ENCODE measurements at places on chromosomes 2 and 18.

GRCh38 chr2:33573657-33574056 is 25.4 kb downstream of the FAM98A start:
- DNase-seq, result no peak

DNA sequence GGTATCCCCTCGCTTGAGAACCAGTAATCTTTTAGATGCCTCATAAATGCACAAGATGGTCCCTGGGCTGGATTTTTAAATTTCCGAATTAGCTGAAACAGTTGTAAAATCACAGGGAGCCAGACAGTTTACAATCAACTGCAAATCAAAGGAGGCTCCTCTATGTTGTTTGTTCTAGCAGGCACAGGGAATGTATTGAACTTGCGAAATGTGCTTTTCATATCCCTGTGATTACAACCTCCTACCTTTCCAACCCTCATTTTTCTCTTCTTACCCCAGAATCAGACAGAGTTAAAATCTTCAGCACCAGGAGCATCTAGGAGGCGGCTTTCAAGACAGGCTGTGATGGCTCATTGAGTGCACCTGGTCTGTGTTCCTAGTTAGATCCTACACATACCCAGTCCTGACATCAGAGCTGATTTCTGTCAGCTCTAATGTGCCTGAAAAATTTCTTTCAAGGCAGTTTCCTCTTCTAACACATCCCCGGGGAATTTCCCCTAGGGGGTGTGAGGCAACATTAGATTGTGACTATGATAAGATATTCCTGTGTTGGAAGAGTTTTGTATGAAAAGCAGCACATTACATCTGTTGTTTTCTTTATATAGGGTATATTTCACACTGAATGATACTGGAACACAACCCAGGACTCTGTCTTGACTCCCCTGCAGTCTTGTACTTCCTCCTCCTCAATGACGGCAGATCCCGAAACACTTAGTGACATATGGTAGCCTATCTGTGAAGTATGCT is 17.9 kb upstream of the CAVIN2 start:
- no peak for DNase-seq

- no peak for DNase-seq
Observed at GRCh38 chr18:70645971-70646370, 357.1 kb downstream of the SOCS6 start.

- no peak for DNase-seq
Observed at GRCh38 chr2:222844323-222844722, 16.5 kb upstream of the ACSL3 start.

DNA sequence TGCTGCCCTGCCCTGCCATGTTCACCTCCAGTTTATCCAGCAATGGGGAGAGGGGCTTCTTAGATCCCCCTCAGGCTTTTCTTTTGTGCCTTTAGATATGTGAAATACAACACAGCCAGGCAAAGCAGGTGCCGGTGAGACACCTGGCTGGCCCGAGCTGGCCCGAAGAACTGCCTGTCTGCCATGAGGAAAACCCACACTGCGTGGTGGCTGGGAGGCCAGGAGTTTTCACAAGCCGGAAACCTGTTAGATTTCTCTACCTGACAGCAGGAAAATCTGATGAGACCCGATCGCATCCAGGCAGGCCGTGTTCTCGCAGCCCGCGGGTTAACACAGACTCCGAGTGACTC is 5.7 kb upstream of the GAL3ST2 start:
- no peak for DNase-seq

DNA sequence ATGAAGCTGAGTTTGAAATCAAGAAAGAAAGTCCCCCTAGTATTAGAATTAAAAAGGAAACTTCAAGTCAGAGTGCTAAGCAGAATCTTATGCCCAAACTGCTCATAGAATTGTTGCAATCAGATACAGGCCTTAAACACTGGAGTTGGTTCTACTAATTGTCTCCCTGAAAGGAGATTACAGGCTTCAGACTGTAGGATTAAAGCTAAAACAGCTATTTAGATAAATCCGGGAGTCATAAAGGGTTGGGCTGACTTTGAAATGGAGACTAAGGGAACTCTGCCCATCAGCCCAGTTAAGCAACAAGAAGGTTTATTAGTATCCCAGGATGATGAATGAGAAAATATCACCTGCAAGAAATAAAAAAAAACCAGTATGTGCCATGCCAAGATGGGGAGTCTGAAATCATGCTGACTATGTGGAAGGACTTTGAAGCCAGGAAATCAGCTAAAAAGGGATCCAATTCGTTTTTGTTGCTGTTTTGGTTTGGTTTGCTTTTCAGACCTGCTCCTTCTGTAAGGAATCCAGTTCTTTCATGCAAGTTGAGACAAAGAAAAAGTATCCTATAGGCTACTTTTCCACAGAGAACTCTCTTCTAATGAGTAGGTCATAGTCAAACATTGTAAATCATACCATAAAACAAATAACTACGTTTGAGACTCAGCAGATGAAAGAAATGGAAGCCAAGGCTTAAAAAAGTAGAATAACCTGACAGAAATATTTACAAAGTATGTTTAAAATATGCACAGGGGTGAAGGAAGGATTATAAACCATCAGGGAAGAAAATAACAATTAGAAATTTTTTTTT is 37.6 kb upstream of the MSTN start:
- DNase-seq, result no peak

DNA sequence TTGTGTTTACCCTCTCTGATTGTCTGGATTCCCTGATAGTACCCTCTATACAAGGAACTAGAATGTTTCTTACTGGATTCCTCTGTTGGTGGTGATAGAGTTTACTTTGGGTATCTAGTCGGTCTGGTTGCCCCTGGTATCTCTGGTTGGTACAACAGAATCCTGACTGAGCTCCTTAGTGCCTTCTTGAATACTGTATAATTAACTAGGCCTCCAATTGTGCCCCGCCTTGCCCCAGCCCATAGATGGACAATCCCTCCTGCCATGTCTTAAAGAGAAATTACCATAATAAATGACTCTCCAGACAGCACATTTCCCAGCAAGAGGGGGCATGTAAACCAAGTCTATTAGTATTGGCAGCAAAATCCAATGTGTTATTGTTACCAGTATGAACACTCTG is 2.3 kb downstream of the SCN1A start:
- DNase-seq, result no peak

DNA sequence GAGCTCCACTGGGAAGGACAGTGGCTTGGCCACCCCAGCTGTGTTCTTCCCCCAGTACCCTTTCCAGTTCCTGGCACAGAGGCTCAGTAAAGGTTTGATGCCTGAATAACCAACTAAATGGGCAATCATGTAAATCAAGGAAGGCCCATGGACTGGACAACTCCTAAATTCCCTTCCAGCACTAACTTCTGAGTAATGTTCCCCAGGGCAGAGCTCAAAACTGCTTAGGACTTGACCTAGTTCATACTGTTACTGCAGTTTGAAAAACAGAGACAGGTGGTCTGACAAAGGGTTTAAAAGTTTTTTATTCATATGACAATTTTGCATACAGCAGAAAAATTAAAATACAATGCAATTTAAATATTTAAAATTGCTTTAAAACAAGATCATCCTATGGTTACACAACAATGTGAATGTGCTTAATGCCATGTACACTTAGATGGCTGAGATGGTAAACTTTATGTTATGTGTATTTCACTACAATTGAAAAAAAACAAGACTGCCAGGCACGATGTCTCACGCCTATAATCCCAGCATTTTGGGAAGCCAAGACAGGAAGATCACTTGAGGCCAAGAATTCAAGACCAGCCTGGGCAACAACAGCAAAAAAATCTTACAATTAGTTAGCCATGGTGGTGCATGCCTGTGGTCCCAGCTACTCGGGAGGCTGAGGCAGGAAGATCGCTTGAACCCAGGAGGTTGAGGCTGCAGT is 26.2 kb downstream of the PCBP1 start:
- DNase-seq, result no peak

DNA sequence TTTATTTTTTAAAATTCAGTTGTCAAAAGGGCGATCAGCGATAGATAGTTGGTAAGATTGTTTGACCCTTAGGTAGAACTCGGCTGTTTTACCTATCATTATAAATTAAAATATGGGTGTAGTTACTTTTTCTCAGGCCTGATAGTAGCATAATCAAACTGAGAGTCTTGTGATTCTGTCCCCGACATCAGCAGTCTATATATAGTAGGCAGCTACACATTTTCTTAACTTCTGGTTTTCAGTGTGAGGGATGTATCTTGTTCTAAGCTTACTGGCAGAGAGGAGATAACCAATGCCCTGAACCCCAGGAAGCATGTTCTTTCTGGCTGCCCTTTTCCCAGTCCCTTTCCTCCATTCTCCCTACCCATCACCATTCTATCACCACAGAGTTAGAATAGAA is 56.6 kb downstream of the XRCC5 start:
- DNase-seq, result no peak

- DNase-seq, result no peak
Observed at GRCh38 chr2:46311651-46312223, 14.5 kb downstream of the EPAS1 start.

DNA sequence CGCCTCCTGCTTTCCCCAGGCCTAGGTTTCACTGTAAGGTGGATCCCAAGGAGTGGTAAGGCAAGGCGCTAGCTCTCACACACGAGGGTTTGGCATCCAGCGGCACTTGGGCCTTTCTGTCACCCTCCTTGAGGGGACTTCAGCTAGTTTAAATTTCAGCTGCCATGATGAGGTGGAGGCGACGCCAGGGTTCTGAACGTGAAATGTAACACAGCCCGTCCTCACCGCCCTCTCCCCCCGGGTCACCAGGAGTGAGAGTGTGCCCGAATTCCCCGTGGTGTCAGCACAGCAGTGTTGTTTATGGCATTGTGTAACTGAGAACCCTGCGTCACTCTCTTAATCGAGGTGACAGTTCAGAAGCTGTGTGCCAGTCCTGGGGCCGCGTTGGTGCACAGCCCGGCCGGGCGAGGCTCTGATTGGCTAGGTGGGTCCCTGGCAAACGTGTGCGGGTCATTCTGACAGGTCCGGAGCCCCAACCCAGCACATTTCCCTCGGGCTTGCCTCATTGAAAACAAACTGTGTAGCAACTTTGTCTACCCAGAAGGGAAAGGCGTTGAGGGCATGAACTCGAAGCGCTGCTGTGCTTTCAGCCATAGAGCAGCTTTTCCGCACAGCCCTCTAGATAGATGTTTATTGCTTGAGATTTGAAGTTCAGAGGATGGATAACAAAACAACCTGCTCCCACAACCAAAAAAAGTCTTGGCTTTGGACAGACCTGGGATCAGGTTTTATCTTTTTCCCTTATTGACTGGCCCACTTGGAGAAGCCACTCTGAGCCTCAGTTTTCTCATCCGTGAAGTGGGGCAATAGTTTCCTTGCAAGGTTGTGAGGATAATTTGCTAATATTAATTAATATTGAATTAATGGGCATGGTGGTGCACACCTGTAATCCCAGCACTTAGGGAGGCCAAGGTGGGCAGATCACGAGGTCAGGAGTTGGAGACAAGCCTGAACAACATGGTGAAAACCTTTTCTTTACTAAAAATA is 4.9 kb downstream of the CIDEA start:
- no peak for DNase-seq

DNA sequence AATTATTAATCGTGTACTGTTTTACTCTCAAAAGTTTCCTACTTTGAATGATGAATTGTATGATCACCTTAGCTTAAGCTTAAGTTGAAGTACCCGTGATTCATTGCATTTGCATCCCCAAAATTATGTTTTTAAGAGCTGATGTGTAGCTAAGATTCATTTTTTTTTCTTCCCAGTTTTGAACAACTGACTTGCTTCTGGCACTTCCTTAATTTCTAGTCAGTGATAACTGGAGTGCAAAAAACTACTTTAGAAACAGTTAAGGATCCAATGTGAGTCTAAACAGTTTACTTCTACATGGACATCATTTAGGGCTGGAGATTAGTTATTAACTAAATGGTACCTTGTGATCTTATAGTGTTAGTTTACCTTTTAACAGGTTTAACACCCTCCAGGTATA is 124.0 kb upstream of the CAVIN2 start:
- DNase-seq, result no peak

- no peak for DNase-seq
Observed at GRCh38 chr2:10778724-10779115, 33.9 kb downstream of the PDIA6 start.

DNA sequence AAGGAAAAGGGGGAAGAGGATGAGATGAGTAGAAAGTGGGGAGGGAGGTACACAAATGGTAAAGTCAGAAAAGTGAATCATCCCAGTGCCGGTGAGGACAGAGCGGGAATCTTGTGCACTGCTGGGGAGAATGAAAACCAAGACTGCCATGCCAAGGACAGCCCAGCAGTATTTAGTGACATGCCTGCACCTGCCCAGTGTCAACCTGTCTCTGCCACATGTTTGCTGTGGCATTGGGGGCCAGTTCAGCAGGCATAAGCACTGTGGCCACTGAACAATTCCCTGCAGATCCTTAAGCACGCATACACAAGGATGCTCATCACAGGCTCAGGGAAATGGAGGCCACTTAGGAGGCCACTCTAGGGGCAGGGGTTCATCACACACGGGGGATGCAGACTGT is 5.2 kb upstream of the KCNK3 start:
- DNase-seq, result no peak

DNA sequence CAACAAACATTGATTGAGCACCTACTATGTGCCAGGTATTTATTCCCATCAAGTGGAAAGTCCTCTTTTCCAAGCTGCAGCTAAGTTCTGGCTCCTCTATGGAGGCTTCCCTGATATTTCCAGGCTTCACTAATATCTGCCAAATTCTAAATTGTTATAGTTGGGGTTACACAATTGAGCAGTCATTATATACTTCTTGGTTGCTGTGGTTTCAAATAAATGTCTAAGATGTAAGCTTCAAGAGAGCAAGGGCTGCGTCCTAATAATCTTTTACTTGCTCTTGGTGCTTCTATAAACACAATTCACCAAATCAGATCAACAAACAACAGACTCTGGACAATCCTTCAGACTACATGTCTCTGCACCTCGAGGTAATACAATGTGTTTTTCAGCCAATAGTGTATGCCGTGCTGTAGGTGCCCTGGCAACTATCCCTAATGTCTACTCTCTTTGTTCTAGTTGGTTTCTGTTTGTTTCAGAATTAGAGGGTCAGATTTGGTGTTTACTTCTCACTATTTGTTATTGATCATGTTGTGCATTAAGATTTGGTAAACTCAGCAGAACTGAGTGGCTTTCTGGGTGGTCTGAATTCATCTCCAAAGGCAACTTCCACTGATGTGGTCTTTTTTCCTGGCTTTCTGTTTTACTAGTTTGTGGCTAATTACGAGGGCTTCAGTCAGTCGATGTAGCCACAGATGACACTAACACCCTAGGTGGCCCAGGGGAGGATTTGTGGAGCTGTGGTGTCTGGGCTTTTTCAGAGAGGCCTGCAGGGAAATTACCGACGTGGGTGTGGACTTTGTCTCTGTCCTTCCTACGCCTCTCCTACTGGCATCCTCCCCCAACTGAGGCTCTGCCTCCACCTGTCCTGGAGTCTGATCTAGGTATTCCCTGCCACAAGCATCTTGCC is 50.4 kb downstream of the CDCA7 start:
- no peak for DNase-seq

- DNase-seq, result no peak
Observed at GRCh38 chr18:24504401-24504800, 44.0 kb downstream of the HRH4 start.

DNA sequence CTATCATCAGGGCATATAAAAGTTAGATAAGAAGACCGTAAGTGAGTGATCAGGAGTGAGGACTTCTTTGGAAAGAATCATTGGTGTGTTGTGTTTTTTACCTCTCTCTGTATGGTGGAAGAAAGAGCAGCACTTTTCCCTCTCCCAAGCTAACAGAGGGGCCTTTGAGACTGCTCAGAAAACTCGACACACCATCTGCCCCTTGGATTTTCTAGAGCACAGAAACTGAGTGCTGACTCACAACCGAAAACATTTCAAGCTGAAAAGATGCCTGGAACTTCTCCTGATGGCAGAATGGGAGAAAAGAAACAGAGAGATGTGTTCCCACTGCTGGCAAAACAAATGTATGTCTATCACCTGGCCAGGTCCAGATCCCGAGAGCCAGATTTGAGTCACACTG is 156.6 kb downstream of the DNAH7 start:
- no peak for DNase-seq

GRCh38 chr2:142944264-142944663 is 66.8 kb downstream of the KYNU start:
- no peak for DNase-seq

Data from substantia nigra (tissue), 51 donors.